ENCODE measurements at places on chromosomes 7 and 10.

- no peak for DNase-seq
Measured at GRCh38 chr7:142798451-142799436, 28.0 kb downstream of the PRSS2 start.

- no peak for DNase-seq
Measured at GRCh38 chr10:55627501-55628051, 733.5 kb downstream of the ZWINT start.

DNA sequence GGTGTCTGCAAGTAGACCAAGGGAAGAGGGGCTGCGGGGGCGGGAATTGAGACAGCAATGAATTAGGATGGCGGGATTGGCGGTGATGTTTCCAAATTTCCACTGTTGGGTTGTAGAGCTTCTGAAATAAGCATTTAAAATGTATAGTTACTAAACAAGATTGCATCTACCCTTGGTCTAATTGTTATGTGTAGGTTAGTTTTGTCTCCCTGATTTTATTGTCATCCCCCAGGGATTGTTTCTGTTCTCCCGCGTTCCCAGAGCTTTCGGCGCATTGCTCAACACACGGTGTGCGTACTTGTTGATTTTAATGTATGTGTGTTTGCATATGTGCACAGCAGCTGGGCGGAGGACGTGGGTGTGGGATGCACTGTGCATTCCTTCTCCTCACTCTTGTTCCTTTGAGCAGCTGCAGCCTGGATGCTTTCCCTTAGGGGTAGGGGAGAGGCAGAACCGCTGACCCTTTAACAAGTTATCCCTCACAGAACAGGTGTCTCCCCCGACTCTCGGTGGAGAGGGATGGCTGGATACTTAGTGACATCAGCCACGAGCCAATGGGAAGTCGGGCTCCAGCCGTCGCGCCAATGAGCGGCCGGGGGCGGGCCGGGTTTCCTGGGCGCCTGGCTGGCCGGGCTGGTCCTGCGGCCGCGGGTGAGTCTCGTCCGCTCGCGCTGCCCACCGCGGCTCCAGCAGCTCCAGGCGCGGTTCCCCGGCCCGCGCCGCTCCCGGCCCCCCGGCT lies at the start of gene TSPAN33:
TSPAN33 (plus strand) TSS at position 613 of the 739 bp plus-strand sequence. CDS start 274 bp downstream, outside the sequence.
- DNase-seq: no peak

DNA sequence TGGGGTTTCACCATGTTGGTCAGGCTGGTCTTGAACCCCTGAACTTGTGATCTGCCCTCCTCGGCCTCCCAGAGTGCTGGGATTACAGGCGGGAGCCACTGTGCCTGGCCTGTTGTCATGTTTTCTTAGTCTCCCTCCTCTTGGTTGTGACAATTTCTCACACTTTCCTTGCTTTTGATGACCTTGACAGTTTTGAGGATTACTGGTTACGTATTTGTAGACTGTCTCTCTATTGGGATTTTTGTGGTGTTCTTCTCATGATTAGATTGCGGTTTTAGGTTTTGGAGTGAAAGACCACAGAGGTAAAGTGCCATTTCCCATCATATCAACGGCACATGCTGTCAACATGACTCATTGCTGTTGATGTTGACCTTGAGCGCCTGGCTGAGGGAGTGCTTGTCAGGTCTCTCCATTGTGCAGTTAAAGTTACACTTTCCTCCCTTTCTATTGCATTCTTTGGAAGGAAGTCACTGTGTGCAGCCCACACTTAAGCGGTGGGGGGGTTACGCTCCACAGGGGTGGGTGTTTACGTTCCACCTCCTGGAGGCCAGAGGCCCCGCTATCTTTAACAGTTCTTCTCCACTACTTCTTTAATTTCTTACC lies 10.8 kb downstream of the NEURL1 start:
- no peak for DNase-seq
